ENCODE measurements at places on chromosomes 16 and 17.

DNA sequence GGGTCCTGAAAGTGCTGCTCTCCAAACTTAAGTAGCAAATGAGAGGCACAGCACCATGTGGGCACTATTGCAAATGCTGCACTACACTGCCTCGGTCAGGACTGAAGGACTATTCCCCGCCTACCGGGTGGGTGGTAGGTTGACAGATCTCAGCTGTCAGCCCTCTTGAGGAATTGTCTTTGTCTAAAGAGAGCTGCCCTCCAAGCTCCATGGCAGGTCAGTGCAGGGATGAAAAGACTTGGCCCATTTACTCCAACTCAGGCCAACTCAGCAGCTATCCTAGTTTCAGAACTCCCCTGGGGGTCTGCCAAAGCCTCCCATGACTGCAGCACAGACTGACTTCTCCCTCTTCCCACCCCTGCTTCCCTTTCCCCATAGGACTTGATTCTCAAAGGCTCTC lies 3.4 kb upstream of the PDZD9 start:
- DNase-seq: no peak

DNA sequence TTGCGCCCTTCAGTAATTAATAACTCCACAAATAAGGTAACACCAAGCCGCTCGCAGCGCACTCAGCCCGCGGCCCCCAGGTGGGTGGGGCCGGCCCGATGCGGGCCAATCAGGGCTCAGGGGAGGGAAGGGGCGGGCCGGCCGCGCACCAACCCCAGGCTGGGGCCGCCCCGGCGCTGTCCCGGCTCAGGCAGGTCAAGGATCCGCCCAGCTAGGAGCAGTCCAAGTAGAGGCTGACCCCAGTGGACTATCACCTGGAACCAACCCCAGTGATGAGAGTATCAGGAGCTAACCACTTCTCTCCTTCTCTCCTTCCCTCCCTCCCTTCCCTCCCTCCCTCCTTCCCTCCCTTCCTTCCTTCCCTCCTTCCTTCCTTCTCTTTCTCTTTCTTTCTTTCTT lies 110.8 kb downstream of the C16orf78 start:
- DNase-seq: no peak

- peak; percentile 61 for DNase-seq
Observed at GRCh38 chr16:75621170-75621477, 2.0 kb downstream of the ADAT1 start.

DNA sequence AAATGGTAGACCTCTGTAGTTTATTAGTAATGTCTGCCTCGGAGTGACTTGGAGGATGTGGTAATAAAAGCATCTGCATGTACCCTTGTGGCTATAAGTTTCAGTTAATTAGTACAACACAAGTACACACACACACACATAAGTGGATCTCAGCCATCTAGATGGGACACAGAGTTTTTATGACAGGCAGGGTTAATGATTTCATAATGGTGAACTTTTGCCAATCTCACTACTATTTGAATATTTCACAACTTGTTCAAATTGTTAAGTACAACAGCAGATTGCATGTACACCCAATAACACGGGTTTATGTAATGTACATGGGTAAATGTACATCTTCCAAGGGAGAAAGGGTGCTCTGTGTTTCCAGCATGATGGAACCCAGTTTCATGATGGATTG lies 511.3 kb upstream of the HSBP1 start:
- no peak for DNase-seq

DNA sequence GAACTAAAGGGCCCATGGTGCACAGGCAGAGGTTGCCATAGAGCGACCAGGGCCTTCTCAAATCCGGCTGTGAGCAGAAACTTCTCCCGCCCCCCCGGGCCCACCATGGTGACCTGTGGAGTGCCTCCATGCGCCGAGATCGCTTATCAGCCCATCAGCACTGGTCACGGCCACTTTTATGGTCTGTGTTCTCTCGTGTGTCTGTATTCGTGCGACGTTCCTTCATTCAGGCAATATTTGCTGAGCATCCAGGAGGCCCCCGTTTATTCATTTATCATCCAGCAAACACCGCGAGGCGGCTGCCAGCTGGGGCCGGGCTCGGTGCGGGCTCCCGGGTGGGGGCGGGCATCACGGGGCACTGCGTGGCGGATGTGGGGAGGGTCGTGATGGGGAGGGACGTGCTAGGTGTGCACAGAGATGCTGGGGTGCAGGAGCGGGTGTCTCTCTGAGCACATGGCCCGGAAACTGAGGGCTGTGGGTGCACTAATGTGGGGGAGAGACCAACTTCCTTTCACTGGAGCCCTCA lies 88.0 kb upstream of the CBX4 start:
- DNase-seq: no peak

GRCh38 chr16:14334366-14335080 lies 263.4 kb downstream of the MRTFB start:
- no peak for DNase-seq

DNA sequence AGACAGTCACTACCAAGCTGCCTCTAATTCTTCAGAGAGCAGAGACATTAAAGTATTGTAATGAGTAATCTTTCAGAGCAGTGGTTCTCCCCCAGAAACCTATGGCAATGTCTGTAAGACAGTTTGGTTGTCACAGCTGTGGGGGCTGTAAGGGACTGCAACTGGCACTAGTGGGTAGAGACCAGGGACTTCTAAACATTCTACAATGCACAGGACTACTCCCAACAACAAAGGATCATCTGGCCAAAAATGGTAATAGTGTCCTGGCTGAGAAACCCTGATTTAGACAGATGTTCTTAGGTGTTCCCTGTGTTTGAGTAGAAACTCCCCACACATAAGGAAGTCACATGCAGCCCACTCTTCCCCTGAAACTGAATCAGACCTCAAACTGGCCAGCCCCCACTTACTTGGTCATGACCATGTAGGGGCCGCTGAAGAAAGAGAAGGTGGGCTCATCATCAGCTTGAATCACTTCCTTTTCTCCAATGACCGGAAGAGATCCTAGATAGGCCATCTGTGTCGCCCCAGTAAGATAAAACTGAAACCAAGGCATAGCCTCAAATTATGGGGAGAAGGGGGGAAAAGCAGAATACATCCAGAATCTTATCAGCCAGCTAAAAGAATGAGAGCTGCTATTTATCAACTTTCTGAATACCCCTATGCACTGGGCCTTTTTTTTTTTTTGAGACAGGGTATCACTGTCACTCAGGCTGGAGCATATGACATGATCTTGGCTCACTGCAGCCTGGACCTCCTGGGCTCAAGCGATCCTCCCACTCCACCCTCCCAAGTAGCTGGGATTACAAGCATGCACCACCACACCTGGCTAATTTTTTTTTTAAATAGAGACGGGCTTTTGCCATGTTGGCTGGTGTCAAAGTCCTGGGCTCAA lies 75.8 kb downstream of the TEX14 start:
- peak; percentile 78 for DNase-seq

- DNase-seq: no peak
Observed at GRCh38 chr17:72826602-72827001, 265.9 kb downstream of the SLC39A11 start.

DNA sequence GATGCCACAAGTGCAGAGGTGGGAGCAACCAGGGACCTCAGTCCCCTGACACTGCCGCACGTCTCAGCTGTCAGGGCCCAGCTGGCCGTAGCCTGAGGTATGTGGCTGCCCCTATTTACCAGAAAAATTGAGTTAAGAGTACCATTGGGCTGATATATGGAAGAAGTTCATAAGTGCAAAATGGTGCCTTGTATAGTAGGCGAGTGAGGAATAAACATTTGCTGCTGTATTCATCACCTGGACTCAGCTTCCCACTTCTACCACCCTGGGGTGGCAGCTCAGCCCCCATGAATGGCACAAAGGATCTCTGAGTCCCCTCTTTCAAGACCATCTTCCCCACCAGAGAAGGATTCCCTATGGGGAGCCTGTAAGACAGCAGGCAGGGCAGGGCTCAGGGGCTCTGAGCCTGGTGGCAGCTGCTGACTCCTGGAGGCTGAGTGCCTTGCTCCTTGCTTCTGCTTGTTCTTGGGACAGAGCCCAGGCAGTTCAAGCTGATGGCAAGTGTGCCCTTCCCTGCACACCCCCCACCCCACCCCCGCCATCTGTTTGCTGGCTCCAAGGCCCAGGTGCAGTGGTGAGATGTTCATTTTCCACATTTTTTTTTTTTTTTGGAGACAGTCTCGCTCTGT lies 29.0 kb downstream of the TRPV2 start:
- peak; percentile 61 for DNase-seq

- DNase-seq: no peak
Observed at GRCh38 chr17:58040386-58040785, 33.3 kb upstream of the SRSF1 start.

DNA sequence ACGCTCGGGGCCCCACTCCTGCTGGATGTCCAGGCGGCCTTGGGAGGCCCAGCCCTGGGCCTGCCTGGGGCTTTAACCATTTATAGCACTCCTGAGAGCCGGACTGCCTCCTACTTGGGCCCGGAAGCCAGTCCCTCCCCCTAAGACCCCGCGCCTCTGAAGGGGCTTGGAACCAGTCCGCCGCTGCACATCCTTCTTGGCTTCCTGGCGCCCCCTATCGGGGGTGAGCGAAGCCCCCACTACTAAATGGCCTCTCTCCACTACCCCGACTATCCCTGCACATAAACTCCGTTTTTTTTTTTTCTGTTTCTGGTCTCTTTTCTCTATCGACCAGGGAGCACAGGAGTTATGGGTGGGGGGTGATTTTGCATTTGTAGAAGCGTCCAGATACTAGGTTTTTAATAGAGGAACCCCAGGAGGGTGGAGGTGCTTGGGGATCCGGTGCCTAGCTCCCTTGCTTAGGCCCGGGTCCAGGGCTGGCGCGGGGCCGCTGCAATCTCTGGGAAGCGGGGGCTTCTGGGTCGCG lies 633 bp upstream of the NOL3 start:
- DNase-seq: peak; percentile 46

DNA sequence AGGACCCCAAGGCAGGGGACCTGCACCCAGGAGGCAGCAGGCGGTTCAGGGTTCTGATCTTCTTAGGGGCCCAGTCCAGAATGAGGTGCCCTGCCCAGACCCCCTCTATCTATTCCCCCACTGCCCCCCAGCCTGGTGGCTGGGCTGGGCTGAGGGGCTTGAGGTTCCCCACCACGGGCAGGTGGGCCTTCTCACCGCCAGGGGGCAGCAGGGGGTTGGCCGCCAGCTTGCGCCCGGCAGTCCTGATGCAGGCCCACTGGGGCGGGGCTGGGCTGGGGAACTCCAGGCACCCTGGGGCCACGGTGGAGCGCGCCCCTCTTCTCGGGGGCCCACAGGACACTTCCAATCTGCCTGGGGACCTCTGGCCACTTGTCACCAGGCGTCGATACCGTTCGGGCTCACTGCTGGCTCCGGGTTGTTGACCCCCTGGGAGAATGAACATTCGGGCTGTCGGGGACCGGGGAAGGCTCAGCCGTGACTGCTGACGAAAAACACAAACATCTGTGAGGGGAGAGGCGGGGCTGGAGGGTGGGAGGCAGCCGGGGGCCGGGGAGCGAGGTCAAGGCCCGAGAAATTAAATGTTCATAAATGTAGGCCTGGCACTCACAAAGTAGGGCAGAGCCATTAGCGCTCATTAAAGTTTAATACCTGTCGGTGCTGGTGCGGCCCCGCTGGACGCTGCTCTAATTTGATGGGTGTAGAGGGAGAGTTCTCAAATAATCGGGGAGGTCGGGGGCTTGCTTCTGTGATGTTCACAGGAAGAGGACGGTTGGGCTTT lies 219.3 kb upstream of the GSE1 start:
- DNase-seq: peak; percentile 65

- no peak for DNase-seq
Observed at GRCh38 chr17:35605678-35606077, 18.6 kb downstream of the AP2B1 start.

DNA sequence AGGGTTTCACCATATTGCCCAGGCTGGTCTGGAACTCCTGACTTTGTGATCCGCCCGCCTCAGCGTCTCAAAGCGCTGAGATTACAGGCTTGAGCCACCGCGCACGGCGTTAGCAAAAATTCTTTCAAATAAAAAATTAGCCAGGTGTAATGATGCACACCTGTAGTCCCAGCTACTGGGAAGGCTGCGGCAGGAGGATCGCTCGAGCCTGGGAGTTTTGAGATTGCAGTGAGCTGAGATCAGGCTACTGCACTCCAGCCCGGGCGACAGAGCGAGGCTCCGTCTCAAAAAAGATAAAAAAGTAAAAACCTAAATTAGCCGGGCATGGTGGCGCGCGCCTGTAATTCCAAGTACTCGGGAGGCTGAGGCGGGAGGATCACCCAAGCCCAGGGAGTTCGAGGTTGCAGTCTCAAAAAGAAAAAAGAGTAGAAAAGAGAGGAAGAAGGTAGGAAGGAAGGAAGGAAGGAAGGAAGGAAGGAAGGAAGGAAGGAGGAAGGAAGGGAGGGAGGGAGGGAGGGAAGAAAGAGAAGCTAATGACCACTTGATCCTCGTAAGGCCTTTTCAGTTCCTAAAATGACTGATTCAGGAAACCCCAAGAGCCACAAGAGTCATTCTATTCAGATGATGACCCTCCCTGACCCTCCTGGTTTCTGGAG lies 59.2 kb downstream of the SRL start:
- DNase-seq: peak; percentile 88

DNA sequence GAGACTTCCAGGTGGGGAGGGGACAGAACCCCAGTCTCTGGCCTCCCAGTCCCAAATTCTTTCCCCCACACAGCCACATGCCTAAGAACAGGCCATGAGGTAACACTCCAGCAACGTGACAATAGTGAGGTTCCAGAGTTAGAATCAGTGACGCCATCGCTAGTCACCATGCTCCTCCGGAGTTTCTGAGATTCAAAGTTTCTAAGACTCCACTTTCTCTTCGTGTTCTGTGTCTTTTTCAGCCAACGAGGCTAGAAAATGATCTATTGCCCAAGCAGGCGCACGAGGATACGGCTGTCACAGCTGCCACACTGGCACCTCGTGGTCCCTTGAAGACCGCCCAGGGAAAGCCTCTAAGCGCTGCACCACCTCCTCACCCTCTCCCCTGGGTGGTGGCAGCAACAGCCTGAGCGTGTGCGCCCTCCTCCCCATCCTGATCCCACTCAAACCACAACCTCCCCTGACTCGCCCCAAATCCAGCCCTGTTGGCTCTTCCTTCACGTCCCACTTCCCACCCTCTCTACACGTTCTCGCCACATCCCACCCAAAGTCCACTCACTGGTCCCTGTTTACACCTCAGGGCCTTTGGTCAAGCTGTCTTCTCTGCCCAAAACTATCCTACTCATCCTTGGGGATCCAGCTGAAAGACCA lies 1.0 kb downstream of the MCRIP1 start:
- peak; percentile 60 for DNase-seq

DNA sequence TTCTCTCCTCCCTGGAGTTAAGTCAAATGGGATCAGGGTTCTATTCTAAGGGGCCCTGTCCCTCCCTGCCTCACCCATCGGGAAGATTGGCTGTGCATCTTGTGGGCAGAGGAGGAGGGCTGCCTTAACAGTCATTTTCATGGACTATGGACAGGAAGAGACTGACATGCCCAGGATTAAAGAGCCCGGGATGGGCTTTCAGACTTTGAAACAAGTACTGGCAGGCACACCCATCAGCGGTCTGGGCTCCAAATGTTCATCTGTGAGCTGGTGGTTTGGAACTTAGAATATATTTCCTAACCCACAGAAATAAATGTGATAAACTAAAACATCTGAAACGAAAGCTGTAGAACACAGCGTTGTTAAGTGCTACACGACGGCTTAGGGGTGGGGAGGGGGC lies 6.5 kb downstream of the SLC6A4 start:
- DNase-seq: no peak

- DNase-seq: no peak
Observed at GRCh38 chr16:54690306-54690705, 240.4 kb upstream of the IRX5 start.

GRCh38 chr17:67492824-67493517 lies 115.9 kb downstream of the PITPNC1 start:
- DNase-seq: no peak
